Activated naive CD8-positive, alpha-beta T cell treated with anti-CD3 and anti-CD28 coated beads, Interleukin-2, amount 50 U/mL, for 24 hours (primary cell): ENCODE measurements at places on chromosomes 6 and 20.

GRCh38 chr6:27517928-27518787, 45.3 kb upstream of the ZNF184 start:
- peak; percentile 10 for DNase-seq

GRCh38 chr6:125259354-125259736, 42.4 kb downstream of the HDDC2 start:
- no peak for DNase-seq

- DNase-seq: no peak
Measured at GRCh38 chr6:166460473-166461437, 78.0 kb upstream of the MPC1 start.

DNA sequence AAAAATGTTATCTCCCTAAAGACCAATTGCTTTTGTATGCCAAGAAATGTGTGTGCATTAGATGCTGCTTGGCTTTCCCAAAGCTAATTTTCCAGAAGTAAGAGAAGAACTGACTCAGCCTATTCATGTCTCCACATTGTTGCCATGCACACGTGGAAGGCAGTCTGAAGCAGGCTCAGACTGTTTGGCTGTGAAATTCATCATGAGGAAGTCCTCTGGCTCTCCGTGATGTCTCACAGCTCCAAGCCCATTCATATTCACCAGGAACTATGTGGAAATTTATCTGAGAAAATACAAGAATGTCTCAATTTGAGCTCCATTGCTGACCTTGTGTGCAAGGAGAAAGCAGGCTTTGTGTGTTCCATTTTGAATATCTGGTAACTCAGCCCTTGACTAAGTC, 1022.2 kb upstream of the GJE1 start:
- DNase-seq: no peak

DNA sequence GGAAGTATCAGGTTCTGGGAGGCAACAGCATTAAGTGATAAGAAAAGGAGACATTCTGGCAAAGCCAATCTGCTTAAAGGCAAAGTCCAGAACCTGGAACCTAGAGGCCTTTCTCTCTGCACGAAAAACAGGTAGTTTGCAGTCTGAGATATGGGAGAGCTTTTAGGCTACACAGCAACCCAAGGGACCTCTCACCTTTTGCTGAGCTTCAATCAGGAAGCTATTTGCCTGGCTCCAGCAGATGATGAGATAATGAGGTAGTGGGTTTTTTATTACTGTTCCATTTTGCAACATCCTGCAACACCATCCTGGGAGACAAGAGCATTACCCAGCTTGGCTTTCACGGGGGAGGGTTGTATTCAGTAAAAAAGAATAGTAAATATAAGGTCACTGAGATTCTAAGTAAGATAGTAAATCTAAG, 143.1 kb downstream of the ADGRG6 start:
- DNase-seq: no peak

- DNase-seq: no peak
Measured at GRCh38 chr20:60144404-60144803, 186.2 kb downstream of the CDH26 start.

- no peak for DNase-seq
Measured at GRCh38 chr6:12886961-12887775, 170.6 kb downstream of the PHACTR1 start.

GRCh38 chr6:149046822-149047246, 270.7 kb upstream of the TAB2 start:
- DNase-seq: no peak

- DNase-seq: no peak
Measured at GRCh38 chr6:29975561-29975907, 33.2 kb downstream of the HLA-A start.

DNA sequence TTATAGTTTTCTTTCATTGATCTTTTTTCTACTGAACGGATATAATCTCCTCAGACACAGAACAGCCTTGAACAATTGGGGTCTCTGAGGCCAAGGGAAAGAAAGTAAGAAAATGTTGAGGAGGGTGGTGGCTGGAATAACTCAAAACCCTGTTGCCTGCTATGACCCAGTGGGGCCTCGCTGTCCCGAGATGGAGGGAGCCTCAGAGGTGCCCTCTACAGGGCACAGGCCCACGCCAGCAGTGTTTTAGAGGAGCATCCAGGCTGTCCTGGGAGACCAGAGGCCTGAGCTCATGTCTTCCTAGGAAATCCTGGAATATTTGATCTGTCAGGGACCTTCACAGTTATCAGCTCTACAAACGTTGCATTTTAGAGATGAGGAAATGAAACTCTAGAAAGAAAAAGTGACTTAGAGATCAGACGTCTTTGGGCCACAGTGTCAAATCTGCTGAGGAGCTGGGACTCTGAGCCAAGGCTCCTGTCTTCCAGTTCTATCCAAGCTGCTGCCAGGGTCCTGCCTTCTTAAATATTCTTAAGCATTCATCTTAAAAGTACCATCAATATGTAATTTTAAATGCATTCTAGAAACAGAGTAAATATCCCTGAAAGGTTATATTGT, 26.3 kb downstream of the ALDH5A1 start:
- DNase-seq: peak; percentile 48

GRCh38 chr6:149711711-149712110, 6.2 kb downstream of the LATS1 start:
- no peak for DNase-seq

- peak; percentile 6 for DNase-seq
Measured at GRCh38 chr6:53151676-53152075, 3.0 kb upstream of the GCM1 start.

DNA sequence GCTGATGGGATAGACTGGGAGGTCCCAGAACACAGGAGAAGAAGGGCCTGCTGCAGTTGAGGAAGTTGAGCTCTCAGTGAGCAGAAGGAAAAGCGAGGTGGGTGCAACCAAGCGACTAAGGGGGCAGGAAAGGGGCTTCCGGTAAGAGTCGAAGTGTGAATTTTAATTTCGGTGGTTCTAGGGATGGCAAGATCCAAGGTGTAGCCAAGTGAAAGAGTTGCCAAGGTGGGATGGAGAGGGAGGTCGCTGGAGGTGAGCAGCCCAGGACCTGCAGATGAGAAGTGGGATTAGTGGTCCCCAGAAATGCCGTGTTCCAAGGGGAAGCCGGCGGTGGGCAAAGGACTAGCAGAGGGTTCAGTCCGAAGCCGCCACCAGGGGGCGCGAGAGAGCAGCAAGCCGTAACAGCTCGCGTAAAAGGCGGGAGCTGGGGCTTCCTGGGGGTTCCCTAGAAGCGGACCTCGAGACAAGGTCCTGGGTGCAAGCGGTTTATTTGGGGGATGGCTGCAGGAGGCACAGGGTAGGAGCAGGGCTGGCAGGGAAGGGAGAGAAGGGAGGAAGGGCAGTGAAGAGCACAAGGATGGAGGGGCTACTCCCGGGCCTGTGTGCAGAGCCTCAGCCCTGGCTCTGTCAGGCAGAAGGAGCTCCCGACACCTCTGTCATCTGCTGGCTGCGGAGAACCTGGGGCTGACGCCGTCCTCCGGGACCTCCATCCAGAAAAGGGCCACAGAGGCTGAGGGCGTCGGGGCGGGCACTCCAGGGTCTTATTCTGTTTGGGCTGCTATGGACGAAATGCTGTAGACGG, 103.6 kb downstream of the PAX1 start:
- DNase-seq: peak; percentile 52

- DNase-seq: no peak
Measured at GRCh38 chr6:87540539-87540938, 49.2 kb downstream of the RARS2 start.

GRCh38 chr6:142685852-142686506, 259.0 kb downstream of the HIVEP2 start:
- no peak for DNase-seq

GRCh38 chr6:127791779-127792528, 108.9 kb downstream of the THEMIS start:
- DNase-seq: no peak
